Myocyte (in vitro differentiated cells): ENCODE measurements at places on chromosomes 7 and 10.

DNA sequence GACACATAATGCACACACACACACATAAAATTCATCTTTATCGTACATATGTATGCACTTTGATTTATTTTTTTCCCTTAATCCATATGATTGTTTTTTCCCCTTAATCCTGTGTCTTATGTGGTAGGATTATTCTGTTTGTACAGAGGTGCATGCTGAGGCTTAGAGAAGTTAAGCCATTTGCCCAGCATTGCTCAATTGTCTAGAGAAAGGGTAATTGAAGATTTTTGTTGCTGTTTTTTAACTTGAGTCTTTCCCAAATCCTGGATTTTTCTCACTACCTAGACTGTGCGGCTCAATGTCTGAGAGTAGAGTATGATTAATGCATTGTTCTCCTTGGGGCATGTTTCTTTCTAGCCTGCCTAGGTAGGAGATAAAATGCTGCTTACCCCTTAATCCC, 35.0 kb downstream of the WBP1L start:
- no peak for DNase-seq

DNA sequence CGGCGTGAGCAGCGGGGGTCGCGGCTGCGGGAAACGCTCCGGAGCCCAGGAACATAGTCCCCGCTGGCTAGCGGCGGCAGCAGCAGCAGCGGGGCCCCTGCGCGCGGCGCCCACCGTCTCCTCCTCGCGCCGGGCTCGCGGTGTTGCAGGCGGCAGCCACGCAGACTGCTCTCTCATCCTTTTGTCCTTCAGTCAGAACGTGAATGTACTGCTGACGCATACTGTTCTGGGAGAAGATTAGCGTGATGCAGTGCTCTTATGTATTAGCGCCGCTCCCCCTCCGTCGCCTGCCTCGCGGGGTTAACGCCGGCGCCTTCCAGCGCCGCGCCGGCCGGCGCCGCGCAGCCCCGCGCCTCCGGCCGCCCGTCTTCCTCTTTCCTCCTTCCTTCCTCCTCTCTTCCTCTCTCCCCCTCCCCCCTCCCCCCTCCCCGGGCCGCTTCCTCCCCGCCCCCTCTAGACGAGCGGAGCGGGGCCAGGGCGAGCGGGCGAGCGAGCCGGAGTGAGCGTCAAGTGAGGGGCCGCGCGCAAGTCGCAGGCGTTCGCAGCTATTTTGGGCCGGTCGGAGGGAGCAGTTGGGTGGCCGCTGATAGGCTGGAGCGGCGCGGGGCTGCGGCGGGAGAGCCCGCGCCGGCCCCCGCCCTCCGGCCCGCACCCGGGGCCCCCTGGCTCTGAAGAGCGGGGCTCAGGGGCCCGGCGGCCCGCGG, 816 bp upstream of the LRRC4 start:
- DNase-seq: peak; percentile 87

DNA sequence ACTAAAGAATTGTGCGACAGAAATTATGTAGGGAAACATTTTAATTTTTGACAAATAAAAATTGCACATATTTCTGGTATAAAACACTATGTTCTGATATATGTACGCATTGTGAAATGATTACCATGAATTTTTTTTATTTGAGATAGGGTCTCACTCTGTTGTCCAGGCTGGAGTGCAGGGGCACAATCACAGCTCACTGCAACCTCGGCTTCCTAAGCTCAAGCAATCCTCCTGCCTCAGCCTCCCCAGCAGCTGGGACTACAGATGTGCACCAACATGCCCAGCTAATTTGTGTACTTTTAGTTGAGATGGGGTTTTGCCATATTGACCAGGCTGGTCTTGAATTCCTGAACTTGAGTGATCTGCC, 149.2 kb downstream of the FRMD4A start:
- DNase-seq: no peak

DNA sequence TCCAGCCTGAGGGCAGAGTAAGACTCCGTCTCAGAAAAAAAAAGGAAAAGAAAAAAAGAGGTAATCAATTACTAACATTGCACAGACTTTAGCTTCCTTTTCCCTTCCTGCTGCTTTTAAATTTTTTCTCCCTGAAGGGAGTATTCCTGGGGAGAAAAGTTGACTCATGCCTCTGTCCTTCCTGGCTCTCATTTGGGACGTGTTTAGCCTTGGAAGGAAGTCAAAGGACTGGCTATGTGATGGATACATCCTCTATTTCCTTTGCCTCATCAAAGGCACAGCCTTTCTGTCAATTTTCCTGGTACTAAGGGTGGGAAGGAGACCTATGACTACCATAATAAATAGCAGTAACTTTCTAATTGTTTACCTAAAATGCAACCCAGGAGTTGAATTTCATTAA, 77.6 kb downstream of the ITGA8 start:
- no peak for DNase-seq

GRCh38 chr10:88389456-88389855, 193.7 kb downstream of the RNLS start:
- DNase-seq: peak; percentile 77

DNA sequence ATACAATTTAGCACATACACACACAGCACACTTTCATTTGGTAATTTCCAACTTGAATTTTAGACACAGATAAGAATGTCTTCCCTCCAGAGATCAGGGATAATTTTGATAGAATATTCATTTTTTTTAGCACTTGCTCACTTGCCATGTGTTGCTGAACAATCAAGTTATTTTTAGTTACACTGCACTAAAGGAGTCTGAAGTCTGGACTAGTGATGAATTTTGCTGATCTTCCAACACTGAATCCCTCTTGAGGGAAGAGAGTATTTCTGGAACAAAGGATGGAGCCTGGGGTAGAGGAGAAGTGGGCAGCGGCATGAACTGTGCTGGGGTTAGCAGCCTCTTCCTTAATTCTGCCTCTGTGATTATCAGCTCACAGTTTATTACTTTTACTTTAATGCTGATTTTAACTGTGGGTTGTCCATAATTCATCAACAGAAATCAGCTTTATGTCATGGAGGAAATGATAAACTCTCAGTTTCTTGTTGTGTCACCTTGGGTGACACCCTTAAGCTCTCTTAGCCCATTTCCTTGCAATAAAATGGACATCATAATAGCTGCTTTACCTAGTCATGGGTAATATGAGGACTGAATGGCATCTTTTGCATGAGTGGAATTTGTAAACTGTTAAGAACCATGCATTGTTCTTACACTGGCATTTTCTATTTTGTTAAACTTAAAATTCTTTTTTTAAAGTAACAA, 32.1 kb downstream of the SGPL1 start:
- peak; percentile 70 for DNase-seq

DNA sequence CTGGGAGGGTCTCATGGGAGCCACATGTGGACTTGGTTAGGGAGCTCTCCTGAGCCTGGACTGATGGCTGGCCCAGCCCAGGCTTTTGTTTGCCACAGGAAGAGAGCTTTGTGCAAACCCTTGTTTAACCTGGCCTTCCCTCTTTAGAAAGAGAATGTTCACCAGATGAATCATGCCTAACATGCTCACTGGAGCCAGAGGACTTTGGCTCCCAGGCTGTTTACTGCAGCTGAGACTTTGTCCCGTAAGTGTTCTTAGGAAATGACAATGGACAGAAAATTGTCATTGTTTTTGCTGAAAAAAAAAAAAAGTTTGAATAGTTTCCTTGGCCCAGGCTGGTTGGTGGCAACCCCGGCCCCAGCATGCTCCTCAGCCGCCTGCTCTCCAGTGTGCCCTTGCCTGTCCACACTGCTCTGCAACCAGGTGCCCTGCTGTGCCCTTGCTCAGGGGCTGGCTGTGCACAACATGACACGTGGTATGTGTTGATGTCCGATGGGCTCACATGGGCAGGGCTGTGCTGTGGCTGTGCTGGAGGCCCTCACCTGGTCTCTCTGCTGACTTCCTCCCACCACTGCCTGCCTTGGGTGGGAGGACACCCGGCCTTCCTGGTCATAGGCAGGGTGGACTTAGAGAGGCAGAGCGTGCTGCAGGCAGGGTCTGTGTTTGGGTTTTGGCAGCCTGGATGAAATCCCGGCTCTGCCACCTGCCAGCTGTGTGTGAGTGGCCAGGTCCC, 215.3 kb upstream of the ZNF32 start:
- peak; percentile 57 for DNase-seq

DNA sequence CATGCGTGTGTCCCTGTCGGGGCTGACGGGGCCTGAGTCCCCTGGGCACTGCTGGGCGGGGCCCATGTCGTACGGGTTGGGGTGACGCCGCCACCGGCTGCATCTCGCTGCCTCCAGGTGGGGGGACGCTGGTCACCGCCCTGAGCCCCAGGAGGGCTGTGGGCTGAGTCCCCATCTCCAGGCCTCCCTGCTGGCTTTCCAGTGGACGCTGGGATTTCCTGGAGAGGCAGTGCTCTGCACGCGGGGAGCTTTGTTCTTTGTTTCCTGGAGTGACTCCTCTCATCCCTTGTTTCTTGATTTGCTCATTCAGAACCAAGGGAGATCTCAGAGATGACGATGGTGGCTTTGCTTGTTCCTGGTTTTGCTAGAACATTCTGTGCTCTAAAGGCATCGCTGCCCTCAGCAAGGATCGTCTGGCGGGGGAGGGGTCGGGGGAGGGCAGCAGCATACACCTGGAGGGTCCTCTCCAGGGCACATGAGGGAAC, 21.0 kb downstream of the PWWP2B start:
- DNase-seq: no peak

DNA sequence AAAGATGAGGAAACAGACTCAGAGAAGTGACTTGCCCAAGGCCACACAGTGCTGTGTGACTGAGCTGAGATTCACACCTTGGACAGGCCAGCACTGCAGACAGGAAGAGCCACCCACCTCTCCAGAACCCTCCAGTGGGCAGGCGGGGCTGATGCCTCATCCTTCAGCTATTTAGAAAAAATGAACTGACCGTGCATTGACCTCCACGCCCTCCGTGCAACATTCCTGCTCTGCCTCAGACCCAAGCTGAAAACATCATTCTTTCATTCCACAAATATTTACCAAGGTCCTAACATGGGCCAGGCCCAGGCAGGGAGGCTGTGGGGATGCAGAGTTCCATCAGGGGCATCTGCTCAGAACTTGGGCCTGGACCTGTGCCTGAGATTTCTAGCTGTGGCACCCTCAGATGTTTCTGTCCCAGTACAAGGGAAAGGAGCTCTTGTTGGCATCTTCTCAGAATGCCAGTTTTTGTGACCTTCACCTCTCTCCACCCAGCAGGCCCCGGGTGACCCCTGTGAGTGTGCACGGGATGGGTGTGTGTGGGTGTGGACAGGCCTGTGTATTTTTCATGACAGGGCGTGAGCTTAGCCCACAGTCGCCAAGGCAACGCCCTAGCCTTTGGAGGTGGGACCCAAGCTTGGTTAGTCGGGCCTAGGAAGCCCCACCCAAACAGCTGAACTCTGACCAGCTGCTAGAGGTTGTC, 6.5 kb downstream of the VSIR start:
- peak; percentile 99 for DNase-seq

GRCh38 chr10:111208951-111209350, 132.1 kb downstream of the ADRA2A start:
- DNase-seq: no peak

GRCh38 chr10:69630651-69631400, 779 bp downstream of the FAM241B start:
- DNase-seq: no peak

- DNase-seq: no peak
Measured at GRCh38 chr10:122239578-122240257, 31.4 kb upstream of the BTBD16 start.

GRCh38 chr7:127158659-127159058, 94.1 kb downstream of the GRM8 start:
- DNase-seq: no peak

GRCh38 chr10:95789902-95790301, 33.9 kb downstream of the ENTPD1 start:
- no peak for DNase-seq

DNA sequence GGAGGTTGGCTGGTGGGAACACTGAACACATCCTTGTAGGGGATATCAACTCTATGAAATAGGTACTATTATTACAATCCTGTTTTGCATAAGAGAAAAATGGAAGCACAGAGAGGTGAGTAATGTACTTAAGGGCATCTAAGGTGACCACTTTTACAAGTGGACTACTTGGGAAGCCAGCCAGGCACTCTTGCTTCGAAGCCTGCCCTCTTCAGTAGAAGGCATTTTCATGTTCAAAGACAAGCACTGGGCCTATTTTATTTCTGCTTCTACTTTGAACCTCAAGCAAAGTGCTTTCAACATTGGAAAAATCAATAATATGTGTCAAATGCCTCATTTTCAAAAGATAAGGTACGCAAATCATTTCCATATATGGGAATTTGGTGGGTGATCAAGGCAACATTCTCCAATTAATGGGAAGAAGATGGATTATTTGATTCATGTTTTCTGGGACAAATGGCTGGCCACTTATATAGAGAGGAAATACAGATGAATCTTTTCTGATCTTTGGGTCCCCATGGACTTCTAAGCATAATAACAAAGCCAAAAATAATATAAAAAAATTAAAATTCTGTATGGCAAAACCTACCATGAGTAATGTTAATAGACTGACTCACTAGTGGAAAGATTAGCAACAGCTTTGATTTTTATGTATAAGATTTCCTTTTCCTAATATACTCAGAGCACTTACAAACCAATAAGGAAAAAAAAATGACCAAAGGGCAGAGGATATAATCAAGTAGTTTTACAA, 270.2 kb downstream of the FRMD4A start:
- no peak for DNase-seq

- DNase-seq: no peak
Measured at GRCh38 chr7:73644688-73645286, 20.5 kb upstream of the MLXIPL start.
